ENCODE measurements at places on chromosomes 1 and 21.

DNA sequence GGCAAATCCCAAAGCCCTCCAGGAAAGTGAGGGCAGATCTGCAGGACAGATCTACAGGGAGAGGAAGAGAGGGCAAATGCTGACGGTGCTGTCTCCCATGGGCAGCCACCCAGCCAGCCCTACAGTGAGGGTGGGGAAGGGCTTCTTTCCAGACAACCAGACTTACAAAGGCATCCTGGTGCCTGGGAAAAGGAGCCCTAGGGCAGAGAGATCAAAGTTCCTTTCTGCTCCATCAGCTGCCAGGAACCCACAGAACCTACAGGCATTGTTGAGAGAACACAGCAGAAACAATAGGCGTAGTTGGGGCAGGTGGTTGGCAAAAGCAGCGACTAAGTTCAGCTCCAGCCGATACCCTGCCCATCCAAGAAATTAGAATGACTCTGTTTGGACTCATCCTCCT is 332.4 kb downstream of the KCNH1 start:
- DNase-seq = no peak

DNA sequence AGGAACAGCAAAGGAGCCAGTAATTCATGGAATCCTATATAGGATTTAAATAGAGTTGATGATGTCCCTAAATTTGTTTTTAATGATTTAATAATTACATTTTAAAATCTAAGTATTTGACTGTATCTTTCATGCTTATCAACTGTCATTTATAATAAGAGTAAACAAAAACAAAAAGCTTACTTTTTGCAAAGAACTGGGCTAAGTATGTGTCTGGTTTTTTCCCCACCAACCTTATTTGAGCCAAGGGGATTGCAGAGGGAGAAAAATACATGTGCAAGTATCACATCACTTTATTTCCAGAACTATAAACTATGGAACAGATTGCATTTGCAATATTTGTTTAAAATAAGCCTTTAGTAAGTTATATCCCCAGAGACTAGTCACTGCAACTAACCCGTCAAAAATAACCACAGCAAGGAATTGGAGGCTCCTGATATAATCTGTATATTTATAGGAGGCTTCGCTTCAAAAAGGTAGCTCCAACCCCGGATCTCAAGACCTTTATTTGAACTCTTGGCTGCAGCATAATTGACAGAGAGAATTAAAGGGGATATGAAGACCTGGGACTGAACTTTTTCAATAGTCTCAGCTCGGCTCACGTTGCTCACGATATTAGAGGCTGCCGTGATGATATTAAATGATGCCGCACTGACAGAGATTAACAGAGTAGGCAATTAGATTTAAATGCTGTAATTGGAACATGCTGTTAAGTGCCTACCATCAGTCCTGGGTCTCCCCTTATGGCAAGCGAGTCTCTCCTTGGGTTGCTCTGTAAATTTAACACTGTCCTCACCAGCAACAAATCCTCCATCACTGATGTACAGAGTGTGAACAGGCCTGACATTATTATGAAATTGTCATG is 329.1 kb upstream of the NFIA start:
- DNase-seq = no peak

- no peak for DNase-seq
These were observed 22.2 kb downstream of the MRPL39 start for GRCh38 chr21:25584833-25585676.

DNA sequence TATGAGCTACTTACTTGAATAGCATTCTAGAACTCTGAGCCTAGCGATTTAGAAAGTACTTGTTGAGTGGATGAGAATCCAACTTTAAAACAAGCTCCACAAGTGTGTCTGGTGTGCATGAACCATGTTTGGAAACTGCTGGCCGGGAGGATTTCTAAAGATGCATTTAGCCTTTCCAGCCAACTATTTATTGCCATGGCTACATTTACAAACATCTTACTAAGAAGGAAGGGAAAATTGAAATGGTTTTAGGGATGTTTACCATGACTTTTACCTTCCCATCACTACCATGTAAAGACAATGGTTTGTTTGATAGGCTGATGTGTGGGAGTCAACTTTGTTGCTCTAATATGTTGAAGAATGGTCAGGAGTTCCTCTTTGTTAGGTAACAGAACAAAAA is 37.7 kb upstream of the ARHGAP29 start:
- no peak for DNase-seq

- no peak for DNase-seq
These were observed 43.6 kb downstream of the ALG6 start for GRCh38 chr1:63411066-63411465.

DNA sequence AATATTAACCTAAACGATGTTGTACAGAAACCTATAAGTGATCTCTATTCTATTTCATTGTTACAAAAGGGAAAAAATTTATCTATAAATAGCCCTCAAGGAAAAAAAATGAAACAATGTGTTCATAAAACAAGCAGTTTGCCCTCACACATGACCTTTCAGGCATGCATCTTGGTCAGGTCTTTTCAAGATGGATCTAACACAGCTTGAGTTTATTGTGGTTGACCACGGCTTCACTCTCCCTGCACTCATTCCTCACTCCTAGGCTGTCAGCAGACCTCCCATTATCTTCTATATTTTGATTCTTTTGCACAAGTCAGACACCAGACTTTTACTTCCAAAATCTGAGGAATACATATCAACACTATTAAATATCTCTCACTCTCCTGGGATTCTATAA is 544.3 kb downstream of the KCNT2 start:
- DNase-seq = no peak

DNA sequence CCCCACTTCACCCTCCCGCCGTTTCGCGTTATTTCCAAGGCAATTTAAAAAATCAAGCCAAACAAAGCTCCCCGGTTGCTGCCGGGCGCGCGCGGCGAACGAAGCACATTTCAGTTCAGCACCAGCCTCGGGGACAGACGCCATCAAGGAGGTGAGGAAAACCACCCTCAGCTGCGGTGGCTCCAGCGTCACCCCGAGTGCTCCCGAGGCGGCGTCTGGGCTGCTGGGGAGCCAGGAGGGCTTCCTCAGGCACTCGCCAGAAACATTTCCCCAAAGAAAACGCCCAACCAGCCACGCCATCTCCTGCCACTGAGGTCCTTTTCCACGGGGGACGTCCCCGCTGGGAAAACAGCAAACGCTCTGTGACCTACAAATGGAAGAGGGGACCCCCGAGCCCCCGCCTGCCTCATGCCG is 623 bp downstream of the GNG4 start:
- no peak for DNase-seq

- DNase-seq = no peak
These were observed 15.4 kb downstream of the EFNA3 start for GRCh38 chr1:155093911-155094621.

DNA sequence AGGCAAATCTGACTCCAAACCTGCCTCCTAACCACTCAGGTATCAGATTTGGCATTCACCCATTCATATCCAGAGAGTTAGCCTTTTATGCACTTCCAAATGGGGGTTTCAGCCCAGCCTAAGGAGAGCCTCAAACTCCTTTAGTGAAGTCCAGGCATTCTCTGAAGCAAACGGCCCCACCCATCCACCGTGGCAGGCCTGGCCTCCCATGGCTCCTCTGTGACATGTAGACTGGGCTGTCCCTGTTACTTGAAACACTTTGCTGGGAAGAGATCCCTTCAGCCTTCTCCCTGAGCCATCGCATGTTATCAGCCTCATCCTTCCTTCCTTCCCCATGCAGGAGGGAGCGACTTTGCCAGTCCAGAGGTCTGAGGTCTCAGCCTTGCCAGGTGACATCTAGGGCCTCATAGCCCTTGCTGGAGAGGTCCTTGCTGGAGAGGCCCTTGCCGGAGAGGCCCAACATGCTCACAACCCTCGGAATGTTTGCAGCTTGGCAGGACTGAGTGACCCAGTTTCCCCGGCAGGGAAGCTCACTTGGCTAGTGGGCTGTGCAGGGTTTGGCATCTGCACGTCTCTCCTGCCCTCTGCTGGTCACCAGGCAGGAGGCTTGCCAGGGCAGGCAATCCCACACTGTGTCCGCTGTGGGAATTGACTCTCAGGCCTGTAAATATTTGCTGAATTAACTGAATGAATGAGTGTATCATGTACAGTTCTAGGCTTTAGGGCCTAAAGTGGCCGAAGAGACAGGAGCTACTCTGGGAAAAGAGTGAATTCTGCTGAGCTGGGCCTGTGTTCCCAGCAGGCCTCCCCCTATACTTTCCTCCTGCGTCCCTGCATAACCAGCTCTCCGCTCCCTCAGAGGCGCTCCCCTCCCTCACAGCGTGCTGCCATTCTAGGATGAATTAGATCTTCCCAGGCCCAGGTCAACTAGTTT is 26.7 kb upstream of the RBM15 start:
- no peak for DNase-seq

DNA sequence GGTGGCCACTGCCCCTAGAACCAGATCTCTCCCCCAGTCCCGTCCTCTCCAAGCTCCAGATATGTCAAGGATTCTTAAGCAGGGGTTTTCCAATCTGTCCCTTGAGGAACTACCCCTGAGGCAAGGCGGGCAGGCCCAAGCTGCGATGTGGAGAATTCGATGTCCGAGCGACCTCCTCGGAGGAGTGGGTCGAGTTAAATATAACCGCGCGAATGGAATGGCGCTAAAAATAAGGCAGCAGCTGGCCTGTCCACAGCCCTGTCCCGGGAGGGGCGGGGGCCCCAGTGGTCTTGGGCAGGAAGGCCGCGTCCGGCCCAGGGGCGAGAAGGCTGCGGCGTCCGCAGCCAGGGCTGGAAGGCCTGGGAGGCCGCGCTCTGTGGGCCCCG is 5.8 kb upstream of the FOXD3 start:
- DNase-seq = no peak

DNA sequence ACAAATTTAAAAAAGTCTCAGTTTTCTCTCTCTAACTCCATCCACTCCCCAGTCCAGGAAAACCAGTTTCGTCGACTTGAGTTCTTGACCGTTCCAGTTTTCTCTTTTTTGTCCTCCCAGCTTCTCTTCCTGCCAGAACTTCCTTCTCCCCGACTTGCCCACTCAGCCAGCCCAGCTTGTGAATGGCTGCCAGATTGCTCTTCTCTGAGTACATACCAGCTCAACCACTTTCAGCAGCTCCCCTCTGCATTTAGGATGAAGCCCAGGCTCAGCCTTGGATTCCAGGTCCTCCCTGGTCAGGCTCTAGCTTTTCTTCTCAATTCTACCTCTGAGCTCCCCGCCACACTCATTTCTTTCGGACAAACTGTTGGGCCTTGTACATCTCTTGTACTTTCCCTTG is 1.4 kb downstream of the DIO1 start:
- DNase-seq = no peak

GRCh38 chr21:40882192-40882915 is 35.4 kb upstream of the DSCAM start:
- no peak for DNase-seq

DNA sequence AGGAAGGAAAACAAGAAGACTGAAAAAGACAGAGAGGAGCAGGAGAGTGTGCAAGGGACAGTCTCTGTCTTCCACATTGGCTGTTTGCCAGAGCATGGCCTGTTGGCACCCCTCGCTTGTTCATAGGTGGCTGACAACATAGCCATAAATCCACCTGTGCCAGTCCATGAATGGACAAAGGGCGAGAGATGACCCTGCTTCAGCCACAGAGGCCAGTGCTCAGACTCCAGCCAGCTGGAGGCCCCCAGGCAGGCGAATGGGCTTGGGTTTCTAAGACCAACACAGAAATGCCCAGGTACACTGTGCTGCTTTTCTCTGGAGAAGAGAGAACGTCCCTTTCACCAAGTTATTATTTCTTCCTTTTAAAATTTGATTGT is 60.6 kb downstream of the RIPK4 start:
- DNase-seq = no peak

- no peak for DNase-seq
These were observed 88.9 kb upstream of the WLS start for GRCh38 chr1:68321084-68321685.

GRCh38 chr1:100847361-100848082 is 47.1 kb downstream of the EXTL2 start:
- no peak for DNase-seq
